Peyer's patch (tissue), 4 donors: ENCODE measurements at places on chromosomes 3 and 15. TPM values are rescaled to one million over a fixed set of nuclear protein-coding genes. Genes with fewer than 3 reads are reported as not detected.

Gene BNIP2
- total RNA-seq, result 135 TPM

Gene OR5K2
- total RNA-seq, result not detected

Gene U2SURP
- 70.4 TPM for total RNA-seq

Gene CPLX3
- total RNA-seq, result not detected

Gene HCN4
- not detected for total RNA-seq

Gene MAGI1
- 49.5 TPM for total RNA-seq

Gene NR1I2
- total RNA-seq, result 572 TPM

Gene FHIT
- total RNA-seq, result 3.5 TPM

GRCh38 chr15:96043591-96044171 lies 286.8 kb upstream of the NR2F2 start:
- no peak overlapping the region for H3K27ac ChIP-seq
- no peaks in the 10 kb centered on the region for H3K4me1 ChIP-seq
- H3K27me3 ChIP-seq, result no peaks in the 10 kb centered on the region
- no peak for DNase-seq
- no peak overlapping the region for H3K4me3 ChIP-seq
- H3K36me3 ChIP-seq, result no peaks in the 10 kb centered on the region

DNA sequence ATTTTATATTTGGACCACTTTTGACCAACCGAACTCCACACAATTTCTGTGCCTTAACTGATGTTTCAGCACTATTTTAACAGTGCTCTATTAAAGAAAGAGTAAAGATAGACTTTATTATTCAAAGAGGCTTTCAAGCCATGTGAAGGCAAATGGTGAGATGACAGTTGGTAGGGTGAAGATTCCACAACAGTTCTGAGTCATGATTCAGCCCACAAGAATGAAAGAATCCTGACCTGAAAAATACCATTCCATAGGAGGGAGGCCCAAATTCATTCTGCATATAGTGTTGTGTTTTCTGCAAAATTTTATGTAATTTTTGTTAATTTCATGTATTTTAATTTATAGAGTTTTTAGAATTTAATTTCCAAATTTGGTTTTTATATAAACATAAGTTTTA lies 135.6 kb upstream of the STAC start:
- DNase-seq, result no peak
- no peak overlapping the region for H3K27ac ChIP-seq
- no peaks in the 10 kb centered on the region for H3K36me3 ChIP-seq
- no peaks in the 10 kb centered on the region for H3K27me3 ChIP-seq
- H3K4me3 ChIP-seq, result no peak overlapping the region

GRCh38 chr15:42069496-42070278 lies 24.7 kb downstream of the PLA2G4D start:
- H3K27me3 ChIP-seq, result no peaks in the 10 kb centered on the region
- H3K4me1 ChIP-seq, result no peaks in the 10 kb centered on the region
- H3K4me3 ChIP-seq, result no peak overlapping the region
- no peak overlapping the region for H3K27ac ChIP-seq
- DNase-seq, result no peak

- H3K4me1 ChIP-seq, result no peaks in the 10 kb centered on the region
- no peak overlapping the region for H3K27ac ChIP-seq
- H3K4me3 ChIP-seq, result no peak overlapping the region
- DNase-seq, result no peak
- no peaks in the 10 kb centered on the region for H3K27me3 ChIP-seq
Measured at GRCh38 chr3:21902956-21903355, 151.9 kb upstream of the ZNF385D start.

GRCh38 chr3:71512000-71512399 lies 71.5 kb downstream of the FOXP1 start:
- no peaks in the 10 kb centered on the region for H3K4me1 ChIP-seq
- peak; percentile 49 for DNase-seq
- H3K27ac ChIP-seq, result no peak overlapping the region
- H3K27me3 ChIP-seq, result no peaks in the 10 kb centered on the region
- no peak overlapping the region for H3K4me3 ChIP-seq
- no peaks in the 10 kb centered on the region for H3K36me3 ChIP-seq

GRCh38 chr3:190432216-190432615 lies 17.5 kb downstream of the TMEM207 start:
- no peak overlapping the region for H3K27ac ChIP-seq
- no peaks in the 10 kb centered on the region for H3K27me3 ChIP-seq
- no peaks in the 10 kb centered on the region for H3K36me3 ChIP-seq
- no peak for DNase-seq
- H3K4me1 ChIP-seq, result no peaks in the 10 kb centered on the region

DNA sequence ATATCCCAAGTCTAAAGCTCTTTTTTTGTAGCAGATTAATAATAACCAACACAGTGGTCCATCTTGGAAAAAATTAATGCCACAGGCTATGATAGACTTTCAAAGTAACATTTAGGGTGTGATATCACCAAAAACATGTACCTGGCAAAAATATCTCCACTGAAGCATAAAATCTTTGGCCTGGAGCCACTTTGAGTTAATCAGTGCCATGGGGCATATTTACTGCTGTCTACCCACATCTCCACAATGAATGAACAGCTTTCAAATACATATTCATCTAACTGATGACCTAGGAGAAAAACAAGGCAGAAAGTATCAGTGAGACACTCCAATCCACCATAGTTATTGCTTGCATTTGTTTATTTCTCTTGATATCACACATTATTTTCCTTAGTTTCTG lies 296.0 kb upstream of the MDFIC2 start:
- no peaks in the 10 kb centered on the region for H3K4me1 ChIP-seq
- H3K4me3 ChIP-seq, result no peak overlapping the region
- DNase-seq, result no peak
- H3K27me3 ChIP-seq, result no peaks in the 10 kb centered on the region

- no peak overlapping the region for H3K4me3 ChIP-seq
- no peaks in the 10 kb centered on the region for H3K27me3 ChIP-seq
- DNase-seq, result no peak
- no peak overlapping the region for H3K27ac ChIP-seq
- no peaks in the 10 kb centered on the region for H3K4me1 ChIP-seq
Measured at GRCh38 chr3:132368962-132369361, 48.3 kb upstream of the DNAJC13 start.

DNA sequence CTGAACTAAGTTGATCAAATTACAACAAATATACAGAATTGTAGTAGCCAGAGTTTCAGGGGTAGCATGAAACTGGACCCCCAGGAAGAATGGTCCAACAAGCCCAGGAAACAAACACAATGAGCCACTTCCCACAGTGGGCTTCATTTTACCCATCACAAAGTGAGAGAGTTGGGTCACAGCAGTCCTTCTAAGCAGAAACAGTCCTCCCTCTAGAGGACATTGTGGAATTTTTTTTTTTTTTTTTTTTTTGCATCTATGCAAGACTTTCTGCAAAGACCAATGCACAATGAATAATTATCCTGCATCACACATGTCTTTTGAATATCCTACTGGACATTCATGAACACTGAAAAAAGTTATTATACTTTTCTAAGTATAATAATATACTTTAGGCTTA lies 73.8 kb upstream of the ATP13A5 start:
- no peaks in the 10 kb centered on the region for H3K27me3 ChIP-seq
- no peaks in the 10 kb centered on the region for H3K36me3 ChIP-seq
- no peaks in the 10 kb centered on the region for H3K4me1 ChIP-seq
- H3K4me3 ChIP-seq, result no peak overlapping the region

GRCh38 chr3:48268381-48268935 lies 27.6 kb downstream of the ZNF589 start:
- no peaks in the 10 kb centered on the region for H3K36me3 ChIP-seq
- DNase-seq, result peak; percentile 90

DNA sequence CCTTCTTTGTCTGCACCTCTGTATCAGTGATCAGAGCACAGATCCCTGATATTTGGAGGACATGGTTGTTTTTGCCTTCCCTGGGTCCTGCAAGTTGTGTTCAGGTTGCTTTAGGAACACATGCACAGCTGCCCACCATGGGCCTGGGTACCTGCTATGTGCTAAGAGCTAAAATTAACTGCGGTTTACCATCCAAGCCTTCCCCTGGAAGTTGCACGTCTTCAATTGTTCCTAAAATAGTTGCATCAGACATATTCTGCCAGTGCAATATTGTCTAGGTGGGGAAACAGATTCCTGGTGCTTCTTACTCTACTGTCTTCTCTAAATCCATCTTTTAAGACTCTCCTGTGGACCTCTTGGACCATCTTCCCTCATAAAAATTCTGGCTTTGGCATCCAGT lies 80.9 kb downstream of the PDE8A start:
- no peaks in the 10 kb centered on the region for H3K4me1 ChIP-seq
- no peaks in the 10 kb centered on the region for H3K36me3 ChIP-seq
- no peak overlapping the region for H3K4me3 ChIP-seq
- no peak overlapping the region for H3K27ac ChIP-seq
- H3K27me3 ChIP-seq, result no peaks in the 10 kb centered on the region
- no peak for DNase-seq

DNA sequence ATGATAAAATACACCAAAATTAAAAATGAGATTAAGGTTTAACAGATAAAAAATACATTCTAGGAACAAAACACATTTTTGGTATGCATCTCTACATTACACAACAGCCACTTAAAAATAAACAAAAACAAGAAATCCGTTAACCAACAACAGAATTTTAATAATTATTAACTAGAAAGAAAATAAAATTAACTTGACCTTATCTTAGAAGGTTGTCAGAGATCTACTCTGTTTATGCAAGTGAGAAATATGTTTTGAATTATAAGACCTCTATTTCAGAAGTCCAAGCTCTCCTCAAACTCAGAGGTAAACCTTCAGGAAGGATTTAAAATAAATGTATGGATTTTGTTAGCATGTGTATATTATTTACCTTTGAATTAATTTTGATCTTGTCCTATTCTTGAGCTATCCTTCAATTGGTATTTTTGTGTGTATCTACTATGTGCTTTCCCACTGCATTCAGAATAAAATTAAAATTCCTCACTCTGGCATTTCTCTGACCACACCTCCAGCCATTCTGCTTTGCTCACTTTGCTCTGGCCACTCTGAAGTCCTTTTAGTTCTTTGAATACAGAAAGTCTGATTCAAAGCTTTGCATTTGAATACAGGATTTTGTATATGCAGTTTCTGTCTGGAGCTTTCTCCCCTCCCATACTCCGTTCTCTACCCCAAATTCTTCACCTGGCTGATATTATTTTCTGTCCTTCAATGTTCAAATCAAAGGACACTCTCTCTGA lies 352.0 kb downstream of the ZBTB20 start:
- no peaks in the 10 kb centered on the region for H3K27me3 ChIP-seq
- H3K4me3 ChIP-seq, result no peak overlapping the region
- no peak for DNase-seq
- H3K27ac ChIP-seq, result no peak overlapping the region

- no peaks in the 10 kb centered on the region for H3K36me3 ChIP-seq
- no peaks in the 10 kb centered on the region for H3K4me1 ChIP-seq
- H3K27me3 ChIP-seq, result no peaks in the 10 kb centered on the region
- DNase-seq, result no peak
Measured at GRCh38 chr3:29478611-29479010, 197.7 kb downstream of the RBMS3 start.

DNA sequence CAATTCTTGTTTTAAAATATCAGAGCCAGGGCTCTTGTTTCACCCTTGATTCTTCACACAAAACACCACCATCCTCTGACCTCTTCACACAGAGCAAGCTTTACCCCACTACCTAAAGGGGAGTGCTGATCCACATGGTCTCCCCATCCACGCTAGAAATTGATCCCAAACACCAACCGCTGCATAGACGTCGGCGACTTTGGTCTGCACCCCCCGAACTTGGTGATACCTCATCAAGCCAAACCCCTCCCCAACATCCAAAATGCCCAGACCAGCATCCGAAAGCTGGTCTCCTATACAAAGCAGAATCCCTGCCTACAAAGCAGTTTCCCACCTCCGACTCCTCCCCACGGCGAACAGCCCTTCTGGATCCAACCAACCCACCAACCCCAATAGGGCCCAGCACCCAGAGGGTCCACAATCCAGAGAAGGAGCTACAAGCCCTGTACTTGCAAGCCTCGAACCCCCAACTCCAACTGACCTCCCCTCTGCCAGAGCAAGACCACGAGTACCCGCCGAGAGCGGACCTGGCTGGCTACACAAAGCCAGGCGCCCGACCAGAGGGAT lies 25.8 kb upstream of the MTHFS start:
- H3K27me3 ChIP-seq, result no peaks in the 10 kb centered on the region
- DNase-seq, result no peak
- peaks cover 24% of the 10 kb centered on the region for H3K36me3 ChIP-seq
- H3K4me3 ChIP-seq, result peak overlapping the region; percentile 71
- H3K4me1 ChIP-seq, result peaks cover 13% of the 10 kb centered on the region
- H3K27ac ChIP-seq, result peak overlapping the region; percentile 98

GRCh38 chr3:7000501-7000900 lies 139.6 kb downstream of the GRM7 start:
- H3K27me3 ChIP-seq, result no peaks in the 10 kb centered on the region
- no peak overlapping the region for H3K27ac ChIP-seq
- no peaks in the 10 kb centered on the region for H3K4me1 ChIP-seq
- no peak overlapping the region for H3K4me3 ChIP-seq
- no peaks in the 10 kb centered on the region for H3K36me3 ChIP-seq
- DNase-seq, result no peak

DNA sequence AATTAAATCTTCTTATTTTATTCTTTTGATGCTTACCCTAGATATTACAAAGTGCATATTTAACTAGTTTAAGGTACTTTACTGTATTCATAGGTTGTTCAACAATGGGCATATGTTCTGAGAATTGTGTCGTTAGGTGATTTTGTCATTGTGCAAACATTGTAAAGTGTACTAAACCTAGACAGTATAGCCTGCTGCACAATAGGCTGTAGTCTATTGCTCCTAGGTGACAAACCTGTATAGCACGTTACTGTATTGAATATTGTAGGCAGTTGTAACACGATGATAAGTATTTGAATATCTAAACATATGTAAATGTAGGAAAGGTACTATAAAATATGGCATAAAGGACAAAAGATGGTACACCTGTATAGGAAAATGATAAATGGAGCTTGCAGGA lies 100.7 kb downstream of the CACNA2D3 start:
- no peak for DNase-seq
- no peak overlapping the region for H3K4me3 ChIP-seq
- no peaks in the 10 kb centered on the region for H3K4me1 ChIP-seq
- H3K27ac ChIP-seq, result no peak overlapping the region
- no peaks in the 10 kb centered on the region for H3K27me3 ChIP-seq

- no peaks in the 10 kb centered on the region for H3K4me1 ChIP-seq
- no peak overlapping the region for H3K27ac ChIP-seq
- H3K36me3 ChIP-seq, result no peaks in the 10 kb centered on the region
Measured at GRCh38 chr3:189584645-189585044, 46.5 kb upstream of the TP63 start.

DNA sequence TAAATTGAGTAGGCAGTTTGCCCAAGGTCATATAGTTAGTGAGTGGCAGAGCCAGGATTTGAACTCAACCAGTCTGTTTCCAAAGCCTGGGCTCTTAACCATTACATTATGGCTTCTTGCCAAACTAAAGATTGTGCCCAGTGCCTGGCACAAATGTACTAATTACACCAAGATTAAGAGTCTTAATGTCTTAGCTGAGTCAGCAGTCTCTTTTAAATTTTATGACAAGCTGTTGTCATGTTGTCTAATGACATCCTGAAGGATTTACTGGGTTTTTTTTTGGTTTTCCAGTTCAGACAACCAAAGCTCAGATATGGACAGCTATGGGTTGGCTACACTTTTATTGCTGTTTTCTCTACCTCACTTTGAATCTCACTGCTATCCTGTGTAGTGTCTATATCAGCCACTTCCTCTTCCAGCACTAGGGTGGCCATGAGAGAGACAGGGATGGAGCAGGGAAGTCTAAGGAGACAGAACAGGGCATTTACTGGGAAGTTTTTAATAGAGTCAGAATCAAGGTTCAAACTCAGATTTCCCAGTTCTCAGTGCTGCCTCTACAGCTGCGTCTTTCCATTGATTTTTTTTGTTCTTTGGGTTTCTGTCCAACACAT lies 10.5 kb downstream of the FBXL2 start:
- H3K27ac ChIP-seq, result no peak overlapping the region
- no peak for DNase-seq
- H3K27me3 ChIP-seq, result no peaks in the 10 kb centered on the region
- no peaks in the 10 kb centered on the region for H3K4me1 ChIP-seq
- no peaks in the 10 kb centered on the region for H3K36me3 ChIP-seq
- no peak overlapping the region for H3K4me3 ChIP-seq
